Activated naive CD8-positive, alpha-beta T cell treated with anti-CD3 and anti-CD28 coated beads, Interleukin-2, amount 50 U/mL, for 16 hours (primary cell): ENCODE measurements at places on chromosomes 2 and 18.
A peak's percentile ranks its signal among the peaks of the same experiment; 100 is the strongest.

- no peak for DNase-seq
Measured at GRCh38 chr18:10099539-10100140, 185.8 kb downstream of the VAPA start.

DNA sequence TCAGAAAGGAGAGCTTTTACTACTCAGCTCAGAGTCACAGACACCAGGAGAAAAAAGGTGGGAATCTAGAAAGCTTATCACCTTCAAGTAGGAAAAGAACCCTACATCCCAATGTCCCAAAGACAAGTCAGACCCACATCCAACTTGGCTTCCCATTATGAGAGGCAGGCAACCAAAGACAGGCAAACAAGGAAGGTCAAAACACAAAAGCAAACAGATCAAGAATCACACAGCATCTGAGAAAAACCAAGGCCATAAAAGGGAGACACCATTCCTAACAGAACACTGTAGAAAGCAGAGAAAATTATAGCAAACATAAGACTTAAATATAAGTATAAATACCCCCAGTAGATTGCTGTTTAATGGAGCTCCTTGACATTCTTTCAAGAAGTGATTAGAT is 40.7 kb downstream of the SLC3A1 start:
- no peak for DNase-seq

DNA sequence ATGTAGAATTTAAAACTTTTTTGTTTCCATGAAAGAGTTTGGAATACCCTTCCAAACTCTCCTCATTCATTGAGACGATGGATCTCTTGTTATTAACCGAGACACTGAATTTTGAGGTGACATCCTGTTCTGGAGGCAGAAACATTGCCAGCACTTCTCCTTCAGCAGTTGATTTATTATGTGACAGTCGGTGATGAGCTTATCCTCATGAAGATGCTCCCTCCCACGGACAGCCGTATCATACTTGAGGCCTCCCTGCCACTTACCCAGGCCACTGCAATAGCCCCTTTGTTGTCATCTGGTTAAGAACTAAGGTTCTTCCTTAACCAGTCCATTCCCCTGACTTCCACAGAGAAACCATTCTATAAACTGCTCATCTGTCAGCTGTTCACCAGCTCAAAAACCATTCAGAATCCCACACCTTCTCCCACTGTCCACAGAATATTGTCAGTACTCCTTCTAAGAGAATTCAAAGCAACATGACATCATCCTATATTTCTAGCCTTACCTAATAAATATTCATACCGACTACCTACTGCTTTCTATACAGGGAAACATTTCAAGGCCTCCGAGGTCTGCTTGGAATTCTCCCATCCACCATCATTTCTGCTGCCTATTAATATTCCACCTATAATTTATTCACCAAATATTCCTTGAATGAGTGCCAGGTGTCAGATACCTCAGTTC is 139.0 kb upstream of the TRIB2 start:
- no peak for DNase-seq

DNA sequence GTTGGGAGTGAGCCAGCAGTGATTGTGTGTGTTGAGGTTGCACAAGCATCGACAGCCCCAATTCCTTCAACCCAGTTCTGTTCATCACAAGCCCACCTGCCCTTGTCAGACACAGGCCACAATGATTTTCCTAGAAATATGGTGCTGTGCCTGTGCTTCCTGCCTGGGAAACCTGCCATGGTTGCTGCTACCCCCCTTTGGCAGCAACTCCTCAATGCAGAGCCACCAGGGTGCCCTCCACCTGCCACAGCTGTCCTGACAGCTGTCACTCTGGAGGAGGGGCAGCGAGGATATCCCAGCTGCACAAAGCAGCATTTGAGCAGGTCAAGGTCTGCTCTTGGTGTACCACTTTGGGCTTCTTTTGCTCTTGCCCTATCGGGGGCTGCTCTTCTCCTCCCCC is 27.1 kb downstream of the SMIM21 start:
- no peak for DNase-seq

- no peak for DNase-seq
Measured at GRCh38 chr18:73232933-73233332, 365.1 kb upstream of the NETO1 start.

DNA sequence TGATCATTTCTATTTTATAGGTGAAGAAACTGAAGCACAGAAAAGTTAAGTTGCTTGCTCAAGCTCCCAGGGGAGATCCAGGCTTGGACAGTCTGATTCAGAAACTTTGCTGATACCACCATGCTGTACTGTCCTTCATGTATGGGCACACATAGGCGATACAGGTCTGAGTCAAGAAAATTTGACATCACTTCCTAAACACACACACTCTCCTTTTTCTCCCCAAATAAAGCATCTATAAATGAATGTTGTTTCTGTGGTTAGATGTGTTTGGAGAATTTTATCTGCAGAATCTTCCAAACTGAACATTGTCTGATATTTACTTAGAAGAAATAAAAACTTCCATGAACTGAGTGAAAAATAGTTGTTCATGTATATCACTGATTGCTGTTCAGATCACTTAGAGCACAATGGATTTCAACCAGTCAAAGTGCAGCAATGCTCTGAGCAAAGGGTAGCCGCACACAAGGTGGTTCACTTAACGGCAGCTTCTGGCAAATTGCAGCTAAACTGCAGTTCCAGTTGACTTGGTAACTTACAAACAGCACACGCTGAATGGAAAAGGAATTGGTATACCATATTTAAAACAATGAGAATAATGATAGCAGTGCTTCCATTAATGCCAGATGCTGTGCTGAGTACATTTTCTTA is 10.0 kb upstream of the AGFG1 start:
- DNase-seq = no peak

DNA sequence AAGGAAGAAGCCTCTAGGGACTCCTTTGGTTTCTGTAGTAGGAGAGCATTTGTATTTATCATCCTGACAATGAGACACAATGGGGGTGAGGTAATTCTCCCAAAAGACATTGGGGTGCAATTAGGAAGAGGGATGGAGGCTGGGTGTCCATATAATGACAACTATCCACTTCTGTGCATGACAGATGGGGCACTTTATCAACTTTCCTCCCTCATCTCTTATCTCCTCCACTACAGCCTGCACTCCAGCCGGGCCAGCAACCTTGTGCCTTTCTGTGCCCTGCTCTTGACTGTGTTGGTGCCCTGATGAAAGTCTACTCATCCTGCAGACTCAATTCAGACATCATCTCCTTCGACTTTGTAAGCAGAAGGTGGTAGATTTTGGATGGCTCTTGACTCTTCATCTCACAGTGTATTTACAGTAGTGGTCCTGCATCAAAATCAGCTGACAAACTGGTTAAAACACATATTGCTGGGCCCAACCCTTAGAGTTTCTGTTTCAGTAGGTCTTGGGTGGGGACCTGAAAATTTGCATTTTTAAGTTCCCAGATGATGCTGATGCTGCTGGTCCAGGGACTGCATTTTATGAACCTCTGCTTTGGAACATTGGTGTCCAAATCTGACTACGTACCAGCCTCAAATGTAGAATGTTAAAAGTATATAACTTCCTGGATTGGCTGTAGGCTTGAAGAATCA is 40.8 kb upstream of the CFAP36 start:
- DNase-seq = no peak

DNA sequence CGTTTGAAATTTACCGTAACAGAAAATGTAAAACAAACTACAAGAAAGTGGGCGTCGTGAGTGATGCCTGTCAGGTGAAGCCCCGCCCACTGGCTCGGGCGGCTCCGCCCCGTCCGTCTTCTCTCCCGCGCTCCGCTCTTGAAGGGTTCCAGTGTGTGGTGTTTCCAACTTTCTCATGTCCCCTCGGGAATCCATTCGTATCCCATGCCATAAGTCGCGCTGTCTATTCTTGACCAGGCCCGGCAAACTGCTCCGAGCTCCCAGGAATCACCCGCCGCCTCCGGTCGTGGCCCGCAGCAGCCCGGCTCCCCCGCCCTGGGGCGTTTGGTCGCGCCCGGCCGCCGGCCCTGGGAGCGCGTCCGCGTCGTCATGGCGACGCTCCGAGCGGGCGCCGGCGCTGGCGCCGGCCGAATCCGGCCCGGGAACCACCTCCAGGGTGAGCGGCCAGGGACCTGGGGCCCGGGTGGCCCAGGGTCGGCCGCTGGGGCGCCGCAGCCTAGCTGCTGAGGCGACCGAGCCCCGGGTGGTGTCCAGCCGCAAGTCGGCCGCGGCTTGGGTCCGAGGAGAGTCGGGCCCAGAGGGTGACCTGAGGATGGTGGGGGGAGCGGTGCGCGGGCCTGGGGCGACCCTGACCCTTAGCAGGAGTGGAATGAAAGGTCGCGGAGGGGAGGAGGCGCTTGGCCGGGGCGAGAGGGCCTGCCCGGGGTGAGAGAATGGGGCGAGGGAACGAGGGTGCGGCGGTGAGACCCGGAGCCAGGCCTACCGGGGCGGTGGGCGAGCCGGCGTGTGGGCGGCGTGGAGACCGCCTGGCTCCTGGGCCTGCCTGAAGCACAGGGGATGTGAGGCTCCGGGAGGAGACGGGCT is at the start of gene CFAP221:
Gene CFAP221, plus strand, starts transcription at position 375 of the 864 bp plus-strand sequence. CDS start 1,683 bp downstream, outside the sequence.
- DNase-seq = peak; percentile 20

DNA sequence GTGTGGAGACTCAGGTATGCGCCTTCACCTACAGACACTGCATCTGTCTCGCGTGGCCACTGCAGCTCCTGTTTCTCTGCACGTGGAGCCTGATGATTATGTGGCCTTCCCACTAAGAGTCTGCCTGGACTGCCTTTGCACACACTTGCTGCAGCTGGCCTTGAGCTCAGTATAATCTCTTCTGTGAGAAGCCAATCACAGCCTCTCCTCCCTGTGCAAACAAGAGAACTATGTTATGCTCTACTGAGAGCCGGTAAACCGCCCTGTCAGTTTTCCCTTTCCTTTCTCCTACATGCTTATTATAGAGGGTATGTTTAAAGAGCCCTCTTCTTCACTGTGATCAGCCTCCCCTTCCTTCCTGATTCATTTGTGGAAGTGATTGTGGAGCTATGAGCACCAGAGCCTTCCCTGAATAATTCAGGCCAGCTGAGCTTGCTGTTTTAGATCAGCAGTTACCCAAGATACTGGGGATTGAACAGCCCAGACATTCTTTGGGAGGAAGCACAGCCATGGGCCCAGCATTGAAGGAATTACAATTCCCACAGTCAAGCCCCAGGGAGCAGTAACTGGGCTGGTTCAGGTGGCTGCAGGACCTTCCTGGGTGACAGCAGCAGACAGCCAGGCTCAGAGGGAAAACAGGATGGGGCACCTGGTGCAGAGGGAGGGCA is 3.7 kb upstream of the TGFA start:
- no peak for DNase-seq

DNA sequence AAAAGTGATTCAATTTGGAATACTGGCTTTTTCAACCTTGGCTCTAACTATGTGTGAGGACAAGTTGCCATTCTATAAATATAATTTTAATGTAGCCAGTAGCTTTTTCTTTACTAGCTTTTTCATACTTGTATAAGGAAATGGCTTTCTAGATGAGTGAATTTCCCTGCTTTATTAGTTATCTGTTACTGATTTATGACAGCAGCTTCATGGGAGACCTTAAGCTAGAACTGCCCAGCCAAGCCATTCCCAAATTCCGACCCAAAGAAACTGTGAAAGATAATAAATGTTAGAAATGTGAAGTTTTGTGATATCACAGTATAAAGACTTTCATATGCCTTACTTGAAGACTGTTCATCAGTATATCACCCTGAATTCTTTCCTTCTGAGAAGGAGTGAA is 32.3 kb downstream of the BABAM2 start:
- no peak for DNase-seq

GRCh38 chr18:58412844-58413666 is 215.8 kb downstream of the ALPK2 start:
- DNase-seq = no peak

- DNase-seq = no peak
Measured at GRCh38 chr18:63972002-63972376, 2.1 kb downstream of the SERPINB8 start.
